ENCODE measurements at places on chromosomes 13 and 19.

DNA sequence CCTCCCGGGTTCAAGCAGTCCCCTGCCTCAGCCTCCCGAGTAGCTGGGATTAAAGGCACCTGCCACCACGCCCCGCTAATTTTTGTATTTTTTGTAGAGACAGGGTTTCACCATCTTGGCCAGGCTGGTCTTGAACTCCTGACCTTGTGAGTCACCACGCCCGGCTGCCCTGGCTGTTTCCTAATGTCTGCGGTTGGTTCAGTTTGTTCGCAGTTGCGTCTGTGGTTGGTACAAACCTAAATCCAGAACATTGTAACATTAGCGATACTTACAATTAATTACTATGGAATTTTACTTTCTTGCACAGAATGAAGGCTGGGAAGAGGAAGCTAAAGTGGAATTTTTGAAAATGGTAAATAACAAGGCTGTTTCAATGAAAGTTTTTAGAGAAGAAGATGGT lies 38.1 kb downstream of the RNF17 start:
- DNase-seq, result no peak

DNA sequence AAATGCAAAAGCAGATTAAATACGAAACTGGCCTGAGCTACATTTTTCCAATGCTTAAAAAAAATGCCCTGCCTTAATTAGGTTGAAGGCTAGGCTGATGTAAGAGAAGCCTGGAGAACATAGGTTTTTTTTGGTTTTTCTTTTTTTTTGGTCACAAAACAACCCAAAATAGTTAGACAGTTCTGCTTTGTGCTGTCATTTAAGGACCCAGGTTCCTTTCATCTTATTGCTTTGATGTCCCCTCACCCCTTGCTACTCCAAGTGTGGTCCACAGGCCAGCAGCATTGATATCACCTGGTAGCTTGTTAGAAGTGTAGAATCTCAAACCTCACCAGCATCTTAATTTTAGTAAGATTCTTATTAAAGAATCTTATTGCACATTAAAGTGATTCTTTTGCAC lies 14.4 kb downstream of the TDRD3 start:
- DNase-seq, result no peak

DNA sequence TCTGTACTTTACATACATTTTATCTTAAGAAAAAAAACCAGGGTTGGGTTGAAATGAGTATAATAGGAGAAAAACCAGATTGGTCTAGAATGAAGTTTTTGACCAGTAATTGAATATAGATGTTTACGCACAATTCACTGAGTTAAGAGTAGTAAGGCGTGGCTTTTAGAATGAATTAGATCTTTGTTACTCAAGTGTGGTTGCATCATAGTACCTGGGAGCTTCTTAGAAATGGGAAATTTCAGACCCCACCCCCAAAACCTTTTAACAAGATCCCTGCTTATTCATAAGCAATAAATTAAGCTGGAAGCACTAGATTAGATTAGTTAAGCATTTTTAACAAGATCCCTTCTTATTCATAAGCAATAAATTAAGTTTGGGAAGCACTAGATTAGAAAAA lies 28.7 kb upstream of the LMO7 start:
- DNase-seq, result no peak

- no peak for DNase-seq
Observed at GRCh38 chr19:8131517-8131916, 17.9 kb downstream of the FBN3 start.

GRCh38 chr19:46487178-46487801 lies 8.4 kb downstream of the PNMA8B start:
- no peak for DNase-seq

- DNase-seq, result no peak
Observed at GRCh38 chr13:93740334-93740733, 513.7 kb downstream of the GPC6 start.

- no peak for DNase-seq
Observed at GRCh38 chr13:76790526-76790925, 95.7 kb downstream of the KCTD12 start.

DNA sequence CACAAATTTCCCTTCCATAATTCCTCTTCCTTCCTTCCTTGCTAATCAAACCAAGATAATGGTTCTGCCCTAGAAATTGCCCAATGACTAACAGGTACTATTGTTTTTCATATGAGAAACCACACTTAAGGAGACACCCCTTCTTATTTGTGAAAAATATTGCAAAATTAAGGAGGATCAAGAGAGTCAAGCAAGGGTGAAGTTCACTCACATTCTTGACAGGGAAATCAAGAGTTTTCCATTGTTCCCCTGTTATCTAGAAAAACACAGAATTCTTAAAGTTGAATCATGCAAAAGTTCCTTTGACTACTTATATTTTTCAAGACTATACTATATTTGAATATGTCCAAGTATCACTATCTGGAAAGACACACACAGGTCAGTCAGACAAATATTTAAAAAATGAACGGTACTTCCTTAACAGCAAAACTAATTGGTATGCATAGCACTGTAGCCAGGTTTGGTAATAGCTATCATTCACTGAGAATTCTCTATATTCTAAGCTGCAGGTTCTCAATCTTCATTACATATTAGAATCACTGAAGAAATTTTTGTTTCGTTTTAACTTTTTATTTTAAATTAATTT lies 897.2 kb downstream of the DIAPH3 start:
- no peak for DNase-seq

DNA sequence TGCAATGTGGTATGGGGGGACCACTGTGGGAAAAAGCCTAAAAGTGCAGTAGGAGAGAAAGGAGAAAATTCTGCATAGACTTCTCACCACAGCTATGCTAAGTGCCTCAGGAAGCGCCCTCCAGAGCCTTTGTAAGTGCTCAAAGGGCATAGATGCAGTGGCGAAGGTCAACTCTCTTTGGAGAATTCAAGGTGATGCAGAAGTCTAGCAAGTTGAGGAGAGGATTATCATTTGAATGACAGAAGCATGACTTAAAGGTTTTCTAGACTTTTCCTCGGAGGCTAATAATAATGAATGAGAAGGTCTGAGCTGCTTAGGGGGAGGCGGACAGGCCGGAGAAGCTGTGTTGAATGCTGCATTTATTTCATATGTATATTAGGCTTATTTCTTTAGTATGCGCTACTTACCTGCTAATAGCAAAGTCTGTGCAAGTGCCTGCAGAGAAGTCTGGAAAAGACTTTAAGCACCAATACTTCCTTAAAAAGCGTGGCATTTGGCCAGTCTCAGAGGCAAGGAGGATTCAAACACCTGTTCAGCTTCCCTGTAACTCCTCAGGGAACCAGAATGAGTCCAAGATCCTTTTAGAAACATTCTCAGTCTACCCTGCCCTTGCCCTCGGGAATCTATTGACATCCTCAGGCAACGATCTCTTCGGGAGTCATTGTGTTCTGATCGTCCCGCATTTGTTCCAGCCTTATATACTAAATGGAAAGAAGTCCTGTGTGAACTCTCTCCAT lies 56.2 kb downstream of the FLT1 start:
- DNase-seq, result no peak

- DNase-seq, result no peak
Observed at GRCh38 chr13:86567119-86567518, 767.9 kb upstream of the SLITRK6 start.

DNA sequence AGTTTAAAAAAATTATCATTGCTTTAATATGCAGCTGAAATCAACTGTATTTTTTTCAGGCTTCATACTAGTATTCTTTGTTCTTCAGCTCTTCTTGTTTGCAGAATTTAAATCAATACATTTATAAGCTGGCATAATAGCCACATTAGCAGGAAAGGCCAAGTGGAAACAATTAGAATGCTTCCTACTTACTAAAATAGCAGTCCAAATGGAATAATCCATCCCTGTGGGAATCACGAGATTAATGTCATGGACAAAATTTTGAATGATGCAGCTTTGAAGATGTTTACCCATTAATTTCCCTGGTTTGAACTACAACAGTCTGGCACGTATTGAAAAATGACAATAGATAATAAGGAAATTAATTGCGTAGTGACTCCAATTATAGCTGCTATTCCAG lies 2650.8 kb downstream of the PCDH9 start:
- no peak for DNase-seq

- DNase-seq, result no peak
Observed at GRCh38 chr19:55766466-55766865, 2.5 kb upstream of the RFPL4AL1 start.

DNA sequence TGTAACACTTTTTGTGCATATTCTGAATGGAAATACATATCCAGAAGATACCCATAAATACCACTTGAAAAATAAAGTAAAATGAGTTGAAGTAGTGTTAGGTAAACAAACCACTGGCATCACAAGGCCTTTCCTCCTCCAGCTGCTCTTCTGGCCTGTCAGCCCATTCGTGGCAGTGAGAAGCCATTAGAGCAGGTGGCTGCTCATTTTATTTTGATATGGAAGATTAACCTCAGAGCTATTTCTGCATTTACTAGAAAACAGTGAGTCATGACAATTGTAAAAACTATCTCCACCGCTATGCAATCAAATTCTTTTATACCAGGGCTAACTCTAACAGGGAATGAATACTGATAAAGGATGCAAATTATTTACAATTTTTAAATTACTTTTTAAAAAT lies 2898.1 kb downstream of the PCDH9 start:
- no peak for DNase-seq

GRCh38 chr13:25890671-25891212 lies 161.1 kb downstream of the SHISA2 start:
- DNase-seq, result no peak

DNA sequence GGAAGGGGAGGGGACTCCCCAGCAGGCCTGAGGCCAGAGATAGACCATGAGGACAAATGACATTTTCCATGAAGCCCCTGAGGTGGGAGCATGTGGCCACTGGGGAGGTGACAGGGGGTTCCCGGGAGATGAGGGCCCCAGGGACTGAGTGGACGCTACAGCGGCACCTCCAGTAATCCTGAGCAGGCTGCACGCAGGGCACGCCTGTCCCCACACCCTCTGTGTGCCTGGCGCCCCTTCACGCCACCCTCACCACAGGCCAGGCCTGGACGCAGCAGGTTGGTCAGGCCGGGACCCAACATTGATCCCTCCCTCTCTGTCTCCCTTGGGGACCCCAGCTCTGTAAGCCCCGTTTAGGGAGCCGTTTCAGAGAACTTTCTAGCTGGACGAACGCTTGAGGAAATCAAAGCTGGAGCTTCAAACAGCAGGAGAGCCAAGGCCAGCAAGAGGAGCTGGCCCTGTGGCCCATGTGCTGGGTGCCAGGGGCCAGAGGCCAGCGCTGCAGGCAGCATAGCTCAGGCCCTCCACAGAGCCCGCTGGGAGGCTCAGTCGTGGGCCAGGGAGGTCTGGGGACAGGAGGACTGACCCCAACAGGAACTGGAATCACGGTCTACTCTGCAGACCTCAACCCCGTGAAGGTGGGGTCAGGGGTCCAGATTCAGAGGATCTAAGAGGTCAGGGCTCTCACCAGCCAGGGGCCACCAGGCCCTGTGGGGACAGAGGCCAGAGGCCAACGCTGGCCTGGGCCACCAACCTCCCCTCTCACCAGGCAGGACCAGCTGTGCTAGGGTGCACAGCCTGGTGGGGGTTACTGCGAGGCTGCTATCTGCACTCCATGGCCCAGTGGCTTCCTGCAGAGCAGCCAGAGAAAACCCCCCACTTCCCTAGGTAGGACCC lies 14.6 kb downstream of the LSM4 start:
- no peak for DNase-seq

GRCh38 chr13:54536112-54536511 lies 1507.5 kb downstream of the OLFM4 start:
- DNase-seq, result peak; percentile 2

GRCh38 chr13:70841240-70842061 lies 733.2 kb upstream of the KLHL1 start:
- no peak for DNase-seq

DNA sequence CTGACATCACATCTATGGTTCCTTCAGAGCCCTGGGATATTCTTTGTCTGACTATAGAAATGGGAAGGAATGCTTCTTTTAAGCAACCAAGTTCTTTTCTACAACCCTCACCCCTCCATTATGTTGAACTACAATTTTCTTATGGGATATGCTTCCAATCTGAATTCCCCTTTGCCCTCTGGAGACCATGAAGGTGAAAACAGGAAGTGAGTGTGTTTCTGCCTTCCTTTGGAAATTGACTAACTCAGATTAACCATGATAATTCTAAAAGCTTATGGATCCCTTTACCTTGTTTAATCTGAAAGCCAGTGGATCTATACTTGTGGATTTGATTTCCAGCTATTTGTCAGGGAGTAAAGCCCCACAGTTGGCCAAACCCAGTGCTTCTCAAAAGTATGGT lies 90.8 kb upstream of the SERTM1 start:
- no peak for DNase-seq

- DNase-seq, result no peak
Observed at GRCh38 chr19:7982103-7982502, 23.3 kb downstream of the ELAVL1 start.

GRCh38 chr13:49625392-49626079 lies 2.8 kb upstream of the ARL11 start:
- no peak for DNase-seq

- DNase-seq, result no peak
Observed at GRCh38 chr13:28585561-28585960, 73.4 kb upstream of the POMP start.

DNA sequence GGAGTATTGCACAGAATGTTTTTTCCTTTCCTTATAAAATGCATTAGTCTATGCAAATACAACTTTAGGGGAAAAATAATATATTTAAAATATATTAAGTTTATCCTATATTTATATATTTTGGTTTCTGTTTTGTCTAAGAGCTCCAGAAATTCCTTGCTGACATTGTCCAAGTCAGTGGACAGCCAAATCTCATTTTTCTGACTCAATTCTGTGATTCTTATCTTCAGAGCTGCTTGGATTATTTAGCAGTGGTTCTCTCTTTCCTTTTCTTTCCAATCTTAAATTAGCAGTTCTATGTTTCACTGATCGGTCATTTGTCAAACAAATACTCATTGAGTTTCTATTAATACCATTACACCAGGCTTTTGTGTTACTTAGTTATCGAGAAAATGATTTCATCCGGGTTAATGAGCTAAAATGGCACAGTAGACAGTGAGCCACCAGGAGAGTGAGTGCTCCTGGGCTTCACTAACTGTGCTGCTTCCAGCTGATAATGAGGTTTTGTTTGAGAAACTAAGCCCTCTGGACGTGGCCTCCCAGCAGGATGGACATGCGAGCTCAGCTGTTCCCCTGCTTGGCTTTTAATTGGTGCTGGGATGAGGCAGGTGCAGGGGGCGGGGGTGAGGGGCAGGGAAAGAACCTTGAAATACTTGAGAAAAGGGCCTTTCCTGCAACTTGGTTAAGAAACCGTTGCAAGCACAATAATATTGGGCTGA lies 44.0 kb downstream of the ATP11A start:
- no peak for DNase-seq

DNA sequence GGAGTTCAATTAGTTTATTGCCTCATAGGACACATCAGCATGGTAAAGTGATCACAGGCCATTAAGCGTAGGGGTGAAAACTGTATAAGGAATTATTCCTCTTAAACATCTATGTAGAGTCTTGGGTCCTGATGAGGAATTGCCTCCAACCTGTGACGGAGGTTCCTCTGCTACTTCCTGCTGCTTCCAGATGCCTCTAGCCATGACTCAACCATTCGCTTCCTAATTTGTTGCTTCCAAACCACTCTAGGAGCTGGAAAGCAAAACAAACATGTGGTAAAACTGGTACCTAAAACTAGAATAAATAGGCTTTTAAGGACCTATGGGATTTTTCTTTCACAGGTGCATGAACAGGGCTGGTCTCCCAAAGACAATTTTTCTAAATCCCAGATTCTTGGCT lies 253.8 kb downstream of the KLF12 start:
- DNase-seq, result no peak

- DNase-seq, result no peak
Observed at GRCh38 chr19:5607318-5608275, 15.0 kb downstream of the SAFB2 start.

All from putamen (tissue), 1 donor.